ENCODE measurements at places on chromosomes 6 and 20.

DNA sequence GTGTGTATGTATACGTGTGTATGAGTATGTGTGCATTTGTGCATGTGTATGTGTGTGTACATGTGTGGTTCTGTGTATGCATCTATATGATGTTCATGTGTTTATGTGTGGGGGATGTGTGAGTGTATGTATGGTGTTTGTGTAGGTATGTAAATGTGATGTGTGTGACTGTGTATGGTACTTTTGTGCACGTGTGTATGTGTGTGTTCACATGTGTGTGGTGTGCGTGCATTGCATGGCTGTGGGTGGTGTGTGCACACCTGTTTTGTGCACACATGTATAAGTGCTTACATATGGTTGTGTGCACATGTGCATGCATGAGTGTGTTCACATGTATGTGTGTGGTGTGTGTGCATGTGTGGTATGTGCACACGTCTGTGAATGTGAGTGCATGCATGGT is 6.2 kb downstream of the THBS2 start:
- H3K27me3 ChIP-seq = no peaks in the 10 kb centered on the region
- DNase-seq = no peak
- no peak overlapping the region for H3K27ac ChIP-seq
- no peak overlapping the region for H3K4me3 ChIP-seq
- peaks cover 37% of the 10 kb centered on the region for H3K36me3 ChIP-seq

DNA sequence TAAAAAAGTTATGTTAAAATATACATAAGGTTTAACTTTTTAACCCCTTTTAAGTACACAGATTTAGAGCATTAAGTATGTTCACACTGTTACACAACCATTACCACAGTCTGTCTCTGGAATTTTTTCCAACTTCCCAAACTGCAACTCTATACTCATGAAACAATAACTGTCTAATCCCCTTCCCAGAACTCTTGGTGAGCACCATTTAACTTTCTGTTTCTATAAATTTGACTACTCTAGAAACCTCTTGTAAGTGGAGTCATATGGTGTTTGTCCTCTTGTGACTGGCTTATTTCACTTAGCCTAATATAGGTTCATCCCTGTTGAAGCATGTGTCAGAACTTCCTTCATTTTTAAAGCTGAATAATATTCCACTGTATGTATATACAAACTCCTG is 98.1 kb downstream of the MAP3K7 start:
- no peaks in the 10 kb centered on the region for H3K4me1 ChIP-seq
- H3K27ac ChIP-seq = no peak overlapping the region
- no peaks in the 10 kb centered on the region for H3K36me3 ChIP-seq
- no peaks in the 10 kb centered on the region for H3K27me3 ChIP-seq

DNA sequence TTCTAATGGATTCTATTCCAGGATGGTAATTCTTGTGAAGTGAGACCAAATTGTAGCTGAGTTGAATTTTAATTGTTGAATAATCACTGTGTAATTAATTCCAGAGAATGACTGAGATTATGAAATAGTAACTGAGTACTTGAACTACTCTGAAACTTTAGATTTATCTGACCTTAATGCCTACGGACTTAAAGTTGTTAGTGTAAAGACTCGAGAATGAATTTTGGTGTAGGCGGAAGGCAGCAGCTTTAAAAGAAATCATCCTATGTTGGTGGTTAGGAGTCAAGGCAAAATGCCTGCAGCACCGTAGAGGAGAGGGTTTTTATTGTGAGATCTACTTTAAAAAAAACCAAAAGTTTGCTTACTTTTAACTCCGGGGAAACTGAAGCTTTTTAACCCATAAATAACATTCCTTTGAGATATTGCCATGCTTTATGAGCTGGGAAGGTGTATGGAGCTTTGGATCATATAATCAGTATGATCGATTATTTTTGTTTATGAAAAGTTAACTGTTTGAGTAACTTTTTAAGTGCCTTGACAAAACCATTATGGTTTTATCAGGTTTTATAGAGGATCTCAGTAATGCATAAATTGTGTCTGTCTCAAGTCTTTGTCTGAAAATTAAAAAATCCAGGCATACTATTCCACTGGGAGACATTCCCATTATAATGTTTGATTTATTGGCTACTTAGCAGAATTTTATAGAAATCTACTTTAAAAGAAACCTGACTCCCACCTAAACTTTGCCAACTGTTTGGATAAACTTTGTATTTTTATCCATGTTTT is 46.1 kb downstream of the MYO6 start:
- no peaks in the 10 kb centered on the region for H3K36me3 ChIP-seq
- H3K27me3 ChIP-seq = no peaks in the 10 kb centered on the region
- no peak overlapping the region for H3K4me3 ChIP-seq
- H3K4me1 ChIP-seq = peaks cover 6% of the 10 kb centered on the region
- DNase-seq = no peak
- no peak overlapping the region for H3K27ac ChIP-seq

DNA sequence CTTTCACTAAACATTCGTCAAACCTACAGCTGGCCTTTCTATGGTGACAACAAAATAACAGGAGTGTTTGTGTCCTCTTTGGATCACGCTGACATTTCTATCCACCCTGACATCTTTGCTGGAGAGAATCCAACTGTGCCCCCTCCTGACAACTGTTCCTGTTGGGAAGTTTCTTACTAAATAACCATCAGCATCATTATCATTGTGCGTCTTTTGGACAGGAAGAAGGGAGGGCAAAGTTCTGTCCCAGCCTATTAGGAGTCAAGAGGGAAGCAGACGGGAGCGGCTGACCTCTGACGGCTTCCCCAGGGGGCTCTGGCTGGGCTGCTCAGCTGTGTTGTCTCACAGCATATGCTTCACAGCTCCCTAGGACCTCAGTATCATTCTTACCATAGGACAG is 195.9 kb upstream of the SULF2 start:
- H3K27ac ChIP-seq = no peak overlapping the region
- H3K4me1 ChIP-seq = no peaks in the 10 kb centered on the region
- H3K27me3 ChIP-seq = no peaks in the 10 kb centered on the region
- H3K36me3 ChIP-seq = no peaks in the 10 kb centered on the region

DNA sequence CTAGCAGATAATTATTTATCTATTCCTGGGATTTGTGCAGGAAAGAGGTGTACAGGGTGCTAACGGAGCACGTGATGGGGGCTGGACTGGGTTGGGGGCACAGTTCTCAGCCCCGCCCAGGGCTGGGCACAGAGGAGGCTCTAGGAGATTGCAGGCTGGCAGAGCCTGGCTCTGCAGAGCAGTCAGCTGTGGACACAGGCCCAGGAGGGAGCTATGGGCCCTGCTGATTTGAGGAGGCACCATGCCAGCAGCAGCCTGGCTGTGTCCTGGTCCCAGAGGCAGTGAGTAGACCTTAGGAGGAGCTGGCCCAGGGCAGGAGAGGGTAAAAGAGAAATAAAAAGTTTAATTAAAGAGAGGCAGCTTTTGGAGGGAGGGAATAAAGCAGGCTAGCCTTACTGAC is 19.3 kb downstream of the MAFB start:
- H3K27ac ChIP-seq = no peak overlapping the region
- no peaks in the 10 kb centered on the region for H3K4me1 ChIP-seq
- no peak for DNase-seq
- H3K27me3 ChIP-seq = peaks cover 6% of the 10 kb centered on the region
